Upper lobe of left lung (tissue), 6 donors: ENCODE measurements at places on chromosomes 2 and 18. TPM values are rescaled to one million over a fixed set of nuclear protein-coding genes. Genes with fewer than 3 reads are reported as not detected.
A peak's percentile ranks its signal among the peaks of the same experiment; 100 is the strongest.

DNA sequence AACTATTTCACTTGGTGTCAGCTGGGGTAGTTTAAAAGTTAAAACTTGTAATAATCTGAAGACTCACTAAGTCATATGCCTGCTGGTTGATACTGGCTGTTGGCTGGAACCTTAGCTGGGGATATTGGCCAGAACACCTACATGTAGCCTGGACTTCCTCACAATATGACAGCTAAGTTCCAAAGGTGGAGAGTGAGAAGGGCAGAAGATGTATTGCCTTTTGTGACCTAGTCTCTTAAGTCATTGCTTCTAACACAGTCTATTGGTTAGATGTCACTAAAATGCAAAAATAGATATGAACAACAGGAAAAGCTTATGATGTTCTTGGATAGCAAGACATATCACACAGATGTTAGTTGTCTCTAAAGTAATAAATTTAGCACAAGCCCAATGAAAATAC is 113.2 kb upstream of the CHAC2 start:
- DNase-seq: no peak

DNA sequence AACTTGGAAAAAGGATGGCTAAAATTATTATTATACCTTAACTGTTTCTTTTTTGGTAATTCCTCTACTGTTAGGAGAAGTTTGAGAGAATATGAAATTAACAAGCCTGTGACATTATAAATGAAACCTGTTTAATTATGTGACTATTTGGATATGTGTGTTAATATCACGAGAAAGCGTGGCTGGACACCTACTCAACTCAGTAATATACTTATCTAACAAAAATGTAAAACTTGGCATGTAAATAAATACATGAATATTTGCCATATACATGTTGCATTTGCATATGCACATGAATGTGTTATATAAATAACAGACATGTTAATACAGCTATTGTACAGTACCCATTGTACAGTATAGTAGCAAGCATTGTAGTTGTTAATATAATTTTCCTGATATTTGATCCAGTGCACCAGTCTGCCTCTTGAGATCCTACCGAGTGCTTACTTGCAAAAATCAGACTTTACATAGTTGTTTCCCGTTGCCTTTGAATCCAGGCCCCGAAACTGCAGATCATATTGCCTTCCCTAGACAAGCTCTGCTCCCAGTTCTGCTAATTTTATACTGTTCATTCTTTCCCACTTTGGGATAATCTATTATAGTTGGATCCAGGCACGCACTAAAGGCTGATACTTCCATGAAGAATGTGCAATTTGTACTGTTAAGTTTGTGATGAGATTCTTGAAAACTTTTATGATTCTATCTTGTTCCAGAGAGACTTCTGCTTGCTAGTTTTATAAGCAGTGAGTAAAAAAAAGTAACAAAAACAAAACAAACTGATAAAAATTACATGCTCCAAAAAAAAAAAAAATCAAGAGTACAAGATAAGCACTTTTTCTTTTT is 395.6 kb downstream of the ARHGAP15 start:
- DNase-seq: no peak

DNA sequence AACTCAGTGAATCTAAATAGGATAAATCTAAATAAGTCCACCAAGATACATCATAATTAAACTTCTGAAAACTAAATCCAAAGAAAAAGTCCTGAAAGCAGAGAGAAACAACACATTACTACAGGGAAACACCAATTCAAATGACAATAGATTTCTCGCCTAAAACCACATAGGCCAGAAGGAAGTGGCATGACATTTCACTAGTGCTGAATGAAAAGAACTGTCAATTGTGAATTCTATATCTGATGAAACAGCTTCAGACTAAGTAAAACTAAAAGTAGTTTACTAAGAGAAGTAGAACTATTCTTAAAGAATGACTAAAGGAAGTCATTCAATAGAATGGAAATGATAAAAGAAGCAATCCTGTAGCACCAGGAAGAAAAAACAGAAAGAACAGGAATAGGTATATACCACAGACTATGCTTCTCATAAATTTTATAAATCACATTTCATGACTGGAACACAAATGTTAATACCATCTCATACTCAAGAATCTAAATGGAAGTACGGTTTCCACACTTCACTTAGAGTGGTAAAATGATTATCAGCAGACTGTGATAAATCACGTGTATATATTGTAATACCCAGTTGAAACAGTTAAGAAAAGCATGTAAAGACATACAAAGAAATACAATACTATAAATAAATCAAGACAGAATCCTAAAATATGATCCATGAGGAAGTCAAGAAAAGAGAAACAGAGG is 46.4 kb downstream of the ASXL2 start:
- no peak for DNase-seq

- DNase-seq: no peak
Measured at GRCh38 chr18:35043207-35043606, 2.0 kb downstream of the MAPRE2 start.

GRCh38 chr2:37635504-37636380 is 35.7 kb downstream of the CDC42EP3 start:
- DNase-seq: peak; percentile 76

Gene CDH19
- 3.1 TPM for total RNA-seq
